ENCODE measurements at places on chromosomes 13 and 19. TPM values are rescaled to one million over a fixed set of nuclear protein-coding genes. Genes with fewer than 3 reads are reported as not detected.

Gene ARHGAP33
- 8.9 TPM for total RNA-seq

Gene PRODH2
- not detected for total RNA-seq

Gene ADAMTS10
- not detected for total RNA-seq

Gene CYP2A6
- not detected for total RNA-seq

Gene FXYD3
- total RNA-seq = not detected

Gene ZNF583
- total RNA-seq = 4.0 TPM

Gene KLK1
- 0.13 TPM for total RNA-seq

Gene ZNF570
- 9.4 TPM for total RNA-seq

Gene ETV2
- total RNA-seq = 4.1 TPM

Gene ZNF729
- total RNA-seq = not detected

Gene KIR2DL1
- not detected for total RNA-seq

Gene ZNF420
- 21.8 TPM for total RNA-seq

Gene PRSS57
- total RNA-seq = not detected

Gene CCL25
- total RNA-seq = not detected

Gene RAB3D
- 0.58 TPM for total RNA-seq

Gene KLF5
- 8.3 TPM for total RNA-seq

Gene ZNF724
- total RNA-seq = 38.5 TPM

Gene PLEKHA4
- total RNA-seq = 19.3 TPM

Gene SPRY2
- 122 TPM for total RNA-seq

Gene ANGPTL8
- total RNA-seq = not detected

Gene CDX2
- not detected for total RNA-seq

Gene KLK3
- not detected for total RNA-seq

All from SJCRH30 (cell line).